Neural progenitor cell (in vitro differentiated cells): ENCODE measurements at places on chromosomes 6 and 20.
A peak's percentile ranks its signal among the peaks of the same experiment; 100 is the strongest.

- DNase-seq: peak; percentile 40
Measured at GRCh38 chr6:126176282-126176681, 163.6 kb upstream of the CENPW start.

DNA sequence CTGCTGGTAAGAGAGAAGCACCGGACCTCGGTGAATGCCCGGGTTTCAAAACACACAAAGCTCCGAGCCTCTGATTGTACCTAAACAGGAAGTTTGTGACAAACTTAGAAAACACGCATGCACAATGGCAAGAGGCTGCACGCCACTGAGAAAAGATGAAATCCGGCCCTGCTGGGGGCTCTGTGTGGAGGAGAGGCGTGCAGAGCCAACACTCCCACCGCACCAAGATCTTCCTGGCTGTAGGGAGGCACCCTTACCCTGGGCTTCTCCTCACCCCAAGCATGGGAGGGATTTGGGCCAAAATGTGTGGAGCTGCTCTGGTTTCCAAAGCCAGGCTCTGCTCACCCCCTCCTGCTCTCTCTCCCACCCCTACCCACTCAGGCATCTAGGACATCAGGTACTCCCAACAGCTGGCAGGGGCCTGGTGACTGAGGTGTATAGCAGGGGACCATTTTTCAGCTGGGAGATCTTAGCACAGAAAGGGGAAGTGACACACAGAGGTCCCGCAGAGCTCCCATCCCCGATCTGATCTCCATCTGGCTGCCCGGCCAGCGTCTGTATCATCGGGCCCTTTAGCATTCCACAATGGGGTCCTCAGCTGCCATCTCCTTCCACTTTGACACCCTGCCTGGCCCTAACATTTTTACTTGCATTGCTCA, 84.2 kb downstream of the TRERF1 start:
- DNase-seq: no peak

GRCh38 chr20:51313358-51313827, 229.1 kb downstream of the NFATC2 start:
- no peak for DNase-seq

GRCh38 chr6:116373300-116373699, 2.6 kb downstream of the DSE start:
- DNase-seq: no peak

GRCh38 chr6:98672681-98673475, 161.5 kb upstream of the POU3F2 start:
- no peak for DNase-seq

DNA sequence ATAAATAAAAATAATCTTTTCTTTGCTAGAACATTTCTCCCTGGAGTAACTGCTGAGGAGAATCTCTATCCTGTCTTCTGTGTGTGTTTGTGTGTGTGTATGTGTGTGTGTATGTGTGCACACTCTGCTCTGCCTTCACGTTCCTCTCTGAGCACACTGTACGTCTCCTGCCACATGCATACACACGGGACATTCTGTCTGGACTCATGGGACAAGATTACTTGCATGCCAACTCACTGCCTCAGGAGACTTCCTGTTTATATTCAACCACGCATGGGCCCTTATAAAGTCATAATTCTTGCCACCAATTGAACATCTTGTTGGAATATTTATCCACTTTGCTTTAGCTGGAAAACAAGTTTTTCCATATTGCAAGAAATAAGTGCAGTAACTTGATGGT, 930.6 kb downstream of the KIF16B start:
- no peak for DNase-seq

DNA sequence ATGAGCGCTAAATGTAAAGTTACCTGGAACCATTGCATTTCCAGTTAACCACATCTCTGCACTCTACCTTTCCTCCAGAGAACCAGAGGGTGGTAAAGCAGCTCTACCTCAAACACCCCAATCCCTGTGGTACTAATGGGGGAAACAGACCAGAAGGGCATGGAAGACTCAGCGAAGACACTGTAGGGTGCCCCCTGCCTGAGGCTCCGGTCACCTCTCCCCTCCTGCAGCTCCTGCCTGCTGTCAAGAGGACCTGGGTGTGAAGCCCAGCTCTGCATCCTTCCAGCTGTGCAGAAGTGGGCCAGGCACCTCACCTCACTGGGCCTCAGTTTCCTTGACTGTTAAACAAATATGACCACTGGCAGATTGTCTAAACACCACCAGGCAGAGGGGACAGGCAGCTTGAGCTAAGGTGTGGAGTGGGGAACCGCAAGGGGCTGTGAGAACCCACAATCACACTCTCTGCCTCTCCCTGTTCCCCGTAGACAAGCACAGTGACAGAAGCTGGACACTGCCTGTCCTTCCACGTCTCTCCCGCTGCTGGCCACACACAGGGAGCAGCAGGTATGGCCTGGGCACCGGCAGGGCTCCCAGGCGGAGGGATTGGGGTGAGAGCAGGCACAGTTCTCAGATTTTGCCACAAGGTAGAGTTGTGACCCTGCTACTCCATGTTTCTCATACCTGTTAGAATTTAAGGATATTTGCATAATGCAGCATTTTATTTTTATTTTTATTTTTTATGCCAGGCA, 9.1 kb upstream of the BPIFA2 start:
- no peak for DNase-seq

DNA sequence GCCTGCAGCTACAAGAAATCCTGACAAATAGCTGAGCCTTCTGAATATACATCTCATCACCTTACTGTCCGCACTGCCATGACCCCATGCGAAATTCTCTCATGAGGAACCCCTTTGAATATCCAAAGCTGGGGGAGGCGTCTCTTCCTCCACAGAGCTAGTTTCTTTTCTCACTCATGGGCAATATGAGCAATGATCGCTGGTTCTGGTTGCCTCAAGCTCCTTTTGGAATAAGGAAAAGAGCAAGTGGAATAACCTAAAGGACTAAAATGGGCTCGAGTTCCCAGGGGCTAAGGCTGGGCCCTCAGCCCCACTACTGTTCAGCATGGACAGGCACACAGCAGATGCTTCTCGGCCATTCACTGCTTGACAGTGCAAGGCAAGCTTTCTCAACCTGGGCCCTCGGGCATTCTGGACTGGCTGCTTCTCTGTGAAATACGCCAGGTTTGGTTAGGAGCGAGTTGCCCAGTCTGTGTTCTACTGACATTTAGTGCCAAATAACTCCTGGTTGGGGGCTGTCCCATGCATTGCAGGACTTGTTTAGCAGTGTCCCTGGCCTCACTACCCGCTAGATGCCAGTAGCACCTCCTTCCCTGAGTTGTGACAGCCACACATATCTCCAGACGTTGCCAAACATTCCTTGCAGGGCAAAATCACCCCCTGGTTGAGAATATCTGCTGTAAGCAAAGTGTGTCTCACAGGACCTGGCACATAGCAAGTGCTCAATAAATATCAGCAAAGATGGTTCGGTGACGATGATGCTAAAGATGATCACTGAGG, 156.8 kb downstream of the CEBPB start:
- no peak for DNase-seq

DNA sequence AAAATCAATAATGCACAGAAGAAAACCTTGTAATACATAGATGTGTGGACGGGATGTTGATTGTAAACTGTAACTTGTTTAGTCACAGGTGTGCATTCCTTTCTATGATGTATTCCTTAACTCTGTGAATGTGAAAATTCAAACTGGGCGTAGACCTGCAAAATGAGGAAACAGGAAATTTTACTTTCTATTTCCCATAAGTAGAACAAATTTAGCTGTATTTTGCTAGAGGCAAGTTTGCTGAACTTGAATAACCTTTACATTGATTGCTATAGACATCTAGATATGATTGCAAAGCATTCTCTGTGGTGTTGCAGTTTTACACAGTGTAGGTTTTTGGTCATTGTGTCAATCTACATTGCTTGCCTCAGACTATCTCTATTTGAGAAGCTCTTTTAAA, 368.4 kb upstream of the MAN1A1 start:
- no peak for DNase-seq

- no peak for DNase-seq
Measured at GRCh38 chr6:41515995-41516394, 30.2 kb upstream of the FOXP4 start.

DNA sequence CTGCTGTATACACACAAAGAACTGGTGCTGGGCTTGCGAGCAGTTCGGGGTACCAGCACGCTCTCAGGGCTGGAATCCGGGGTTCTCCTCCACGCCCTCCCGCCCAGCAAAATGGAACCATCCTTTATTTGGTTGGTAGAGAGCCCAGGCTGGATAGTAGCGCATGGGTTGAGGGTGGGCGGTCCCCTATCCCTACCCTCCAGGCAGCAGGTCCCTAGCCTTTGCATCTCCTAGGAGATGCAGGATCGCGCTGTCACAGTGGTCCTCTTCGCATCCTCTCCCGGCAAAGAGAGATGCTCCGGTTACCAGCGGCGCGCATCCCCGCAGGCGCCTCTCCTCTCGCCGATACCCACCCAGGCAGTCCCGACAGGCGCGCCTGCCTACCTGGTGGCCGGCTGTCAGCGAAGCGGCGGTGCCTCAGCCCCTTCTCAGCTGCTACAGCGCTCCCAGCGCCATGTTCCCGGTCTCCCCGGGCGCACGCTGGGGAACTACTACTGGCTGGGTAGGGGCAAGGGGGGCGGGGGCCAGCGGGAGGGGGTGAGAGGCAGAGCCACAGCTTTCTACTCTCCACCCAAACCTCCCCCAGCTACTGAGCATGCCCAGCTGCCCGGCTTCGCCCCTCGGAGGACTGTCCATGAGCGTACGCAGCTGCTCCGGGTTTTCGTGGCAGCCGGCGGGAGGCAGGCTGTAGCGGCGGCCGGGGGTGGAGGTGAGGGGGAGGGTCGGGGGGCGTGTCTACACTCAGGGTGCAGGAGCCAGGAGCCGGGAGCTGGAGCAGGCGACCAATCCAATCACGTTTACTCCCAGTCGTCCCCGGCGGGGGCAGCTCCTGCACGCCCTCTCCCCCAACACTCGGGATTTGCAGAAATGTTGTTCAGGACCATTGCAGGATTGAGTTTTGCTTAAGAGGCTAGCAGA, at the start of gene PAK5:
Gene PAK5, minus strand, starts transcription at position 699 of the 918 bp plus-strand sequence. CDS start 194,748 bp downstream, outside the sequence.
- DNase-seq: peak; percentile 96

GRCh38 chr6:113901482-113901881, 44.3 kb downstream of the MARCKS start:
- DNase-seq: no peak

DNA sequence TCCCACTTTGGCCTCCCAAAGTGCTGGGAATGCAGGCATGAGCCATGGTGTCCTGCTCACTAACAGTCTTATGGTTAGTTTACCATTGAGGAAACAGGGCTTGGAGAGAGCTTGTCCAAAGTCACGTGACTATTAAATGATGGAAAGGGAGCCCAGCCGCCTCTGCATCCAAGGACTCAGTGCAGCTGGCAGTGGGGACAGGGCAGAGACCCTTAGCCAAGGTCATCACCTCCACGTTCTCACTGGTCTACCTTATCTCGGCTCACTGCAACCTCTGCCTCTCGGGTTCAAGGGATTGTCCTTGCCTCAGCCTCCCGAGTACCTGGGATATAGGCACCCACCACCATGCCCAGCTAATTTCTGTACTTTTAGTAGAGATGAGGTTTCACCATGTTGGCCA, 109.3 kb downstream of the SLC23A2 start:
- DNase-seq: no peak

DNA sequence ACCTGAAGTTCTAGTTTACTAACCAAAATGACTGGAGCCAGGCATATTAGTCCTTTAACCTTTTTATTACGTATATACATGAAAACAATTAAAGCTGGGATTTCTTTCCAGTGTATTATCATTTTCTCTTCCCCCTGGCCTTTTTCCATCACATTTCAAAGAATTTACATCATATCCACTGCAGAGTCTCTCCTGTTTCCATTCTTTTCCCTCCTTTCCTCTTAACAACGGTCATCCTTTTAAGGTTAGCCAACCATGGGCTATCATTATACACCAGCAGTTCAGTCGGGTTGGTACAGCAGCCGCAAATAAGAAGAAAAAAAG, 104.6 kb downstream of the TFAP2A start:
- no peak for DNase-seq

GRCh38 chr6:167058261-167058660, 59.1 kb downstream of the CEP43 start:
- no peak for DNase-seq

DNA sequence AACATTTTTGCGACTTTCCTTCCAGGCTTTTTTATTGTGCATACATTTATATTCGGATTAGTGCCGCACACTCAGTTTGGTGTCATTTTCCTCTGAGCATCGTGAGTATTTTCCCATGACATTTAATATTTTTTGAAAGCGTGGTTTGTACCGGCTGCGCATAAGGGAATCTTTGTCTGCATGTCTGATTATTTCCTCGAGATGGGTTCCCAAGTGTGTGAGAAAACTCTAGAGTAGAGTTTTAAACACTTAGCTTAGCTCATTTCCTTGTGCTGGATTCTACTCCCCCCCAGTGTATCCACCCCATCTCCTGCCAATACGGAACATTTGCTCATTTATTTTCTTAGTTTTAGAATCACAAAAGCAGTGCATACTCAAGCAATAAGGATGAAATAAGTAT, 94.3 kb downstream of the CDC5L start:
- no peak for DNase-seq

DNA sequence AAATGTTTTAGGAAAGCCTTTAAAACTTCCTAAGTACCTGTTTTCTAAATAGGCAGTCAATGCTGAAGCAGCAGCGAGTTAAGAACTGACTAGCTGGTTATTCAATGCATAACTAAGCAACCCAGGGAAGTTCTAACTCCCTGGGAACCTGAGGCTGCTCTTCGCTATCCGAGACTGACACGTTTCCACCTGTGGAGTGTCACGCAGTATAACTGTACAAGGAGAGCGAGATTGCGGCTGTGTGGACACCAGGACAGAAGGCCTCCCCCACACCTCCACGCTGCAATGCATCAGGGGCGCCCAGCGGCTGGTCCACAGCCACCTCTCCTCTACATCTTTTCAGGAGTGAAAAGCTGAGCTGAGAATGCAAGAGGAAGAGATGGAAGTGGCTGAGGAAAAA, 8.0 kb downstream of the PXDC1 start:
- DNase-seq: no peak

DNA sequence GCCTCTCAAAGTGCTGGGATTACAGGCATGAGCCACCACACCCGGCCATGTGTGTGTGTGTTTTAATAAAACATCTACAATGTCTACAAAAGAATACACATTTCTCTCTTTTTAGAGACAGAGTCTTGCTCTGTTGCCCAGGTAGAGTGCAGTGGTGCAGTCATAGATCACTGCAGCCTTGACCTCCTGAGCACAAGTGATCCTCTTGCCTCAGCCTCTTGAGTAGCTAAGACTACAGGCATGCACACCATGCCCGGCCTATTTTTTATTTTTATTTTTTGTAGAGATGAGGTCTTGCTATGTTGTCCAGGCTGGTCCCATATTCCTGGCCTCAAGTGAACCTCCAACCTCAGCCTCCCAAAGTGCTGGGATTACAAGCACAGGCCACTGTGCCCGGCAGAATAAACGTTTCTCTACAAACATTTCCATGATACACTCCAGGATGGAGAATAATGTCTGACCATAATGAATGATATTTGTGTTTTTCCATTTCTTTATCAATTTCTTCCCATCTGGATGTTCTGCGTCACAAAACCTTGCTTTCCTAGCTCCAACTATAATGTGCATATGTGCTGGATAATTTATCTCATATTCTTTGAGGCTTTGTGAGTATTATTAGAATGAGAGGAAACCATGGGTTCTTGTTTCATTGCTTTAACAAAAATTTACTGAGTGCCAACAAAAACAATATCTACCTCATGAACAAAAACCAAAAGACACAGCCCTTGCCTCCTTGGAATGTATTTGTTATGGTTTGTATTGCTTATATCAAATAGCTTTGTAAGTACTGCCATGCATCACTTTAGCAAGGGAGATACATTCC, 28.6 kb upstream of the CCN2 start:
- no peak for DNase-seq
